ENCODE measurements at places on chromosomes 6 and 20.

DNA sequence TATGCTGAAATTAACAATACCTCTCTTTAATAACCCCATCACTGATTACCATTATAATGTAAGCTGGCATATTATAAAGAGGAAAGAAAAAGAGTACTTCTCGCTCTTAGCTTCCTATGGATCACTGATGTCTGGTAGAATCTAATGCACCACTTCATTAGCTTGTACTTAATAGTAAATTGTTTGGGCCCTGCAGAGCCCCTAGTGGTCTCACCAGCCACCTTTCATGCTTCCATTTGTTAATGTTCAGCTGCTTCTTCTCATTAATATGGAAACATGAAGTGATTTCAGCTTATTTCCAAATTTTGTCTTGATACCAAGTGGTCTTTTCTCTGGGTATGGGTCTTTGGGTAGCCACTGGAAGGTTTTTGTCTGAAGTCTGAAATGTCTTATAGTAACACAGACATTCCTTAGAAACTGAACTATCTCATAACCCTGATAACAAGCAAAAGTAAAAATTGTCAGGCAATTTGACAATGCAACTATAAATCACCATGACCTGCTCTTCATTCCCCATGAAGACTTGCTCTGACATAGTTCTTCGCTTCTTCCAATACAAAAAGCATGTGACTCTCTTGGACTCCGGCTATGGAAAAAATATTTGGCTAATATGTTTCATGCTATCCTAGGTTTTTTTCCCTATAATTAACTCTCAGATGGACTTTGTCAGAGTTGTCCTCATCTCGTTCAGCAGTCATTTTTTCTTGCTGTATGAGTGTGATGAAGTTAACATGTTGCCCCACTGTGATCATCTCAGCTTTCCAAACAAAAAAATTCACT, 395.8 kb upstream of the MARCKS start:
- H3K27me3 ChIP-seq: no peaks in the 10 kb centered on the region
- no peak for DNase-seq
- H3K36me3 ChIP-seq: no peaks in the 10 kb centered on the region
- H3K27ac ChIP-seq: no peak overlapping the region

GRCh38 chr6:30837870-30838269, 46.4 kb upstream of the DDR1 start:
- H3K36me3 ChIP-seq: no peaks in the 10 kb centered on the region
- H3K27ac ChIP-seq: no peak overlapping the region
- no peak overlapping the region for H3K4me3 ChIP-seq

GRCh38 chr6:114051031-114051430, 80.1 kb upstream of the HDAC2 start:
- no peak overlapping the region for H3K4me3 ChIP-seq
- H3K27ac ChIP-seq: no peak overlapping the region
- no peaks in the 10 kb centered on the region for H3K27me3 ChIP-seq
- DNase-seq: no peak

- H3K27ac ChIP-seq: no peak overlapping the region
- DNase-seq: no peak
- no peaks in the 10 kb centered on the region for H3K36me3 ChIP-seq
- no peaks in the 10 kb centered on the region for H3K27me3 ChIP-seq
- no peaks in the 10 kb centered on the region for H3K4me1 ChIP-seq
Observed at GRCh38 chr6:63448229-63448628, 124.1 kb upstream of the LOC128125822 start.

- no peaks in the 10 kb centered on the region for H3K27me3 ChIP-seq
- H3K36me3 ChIP-seq: no peaks in the 10 kb centered on the region
- H3K4me3 ChIP-seq: peak within 1 kb of the TSS; percentile 35
- peak within 1 kb of the TSS; percentile 13 for H3K27ac ChIP-seq
- no peak for DNase-seq
Observed at GRCh38 chr20:3712279-3712873, at the start of gene SIGLEC1. Gene SIGLEC1, minus strand, starts transcription at chr20:3712600. Its CDS starts 5,472 bp downstream, at chr20:3707128.

DNA sequence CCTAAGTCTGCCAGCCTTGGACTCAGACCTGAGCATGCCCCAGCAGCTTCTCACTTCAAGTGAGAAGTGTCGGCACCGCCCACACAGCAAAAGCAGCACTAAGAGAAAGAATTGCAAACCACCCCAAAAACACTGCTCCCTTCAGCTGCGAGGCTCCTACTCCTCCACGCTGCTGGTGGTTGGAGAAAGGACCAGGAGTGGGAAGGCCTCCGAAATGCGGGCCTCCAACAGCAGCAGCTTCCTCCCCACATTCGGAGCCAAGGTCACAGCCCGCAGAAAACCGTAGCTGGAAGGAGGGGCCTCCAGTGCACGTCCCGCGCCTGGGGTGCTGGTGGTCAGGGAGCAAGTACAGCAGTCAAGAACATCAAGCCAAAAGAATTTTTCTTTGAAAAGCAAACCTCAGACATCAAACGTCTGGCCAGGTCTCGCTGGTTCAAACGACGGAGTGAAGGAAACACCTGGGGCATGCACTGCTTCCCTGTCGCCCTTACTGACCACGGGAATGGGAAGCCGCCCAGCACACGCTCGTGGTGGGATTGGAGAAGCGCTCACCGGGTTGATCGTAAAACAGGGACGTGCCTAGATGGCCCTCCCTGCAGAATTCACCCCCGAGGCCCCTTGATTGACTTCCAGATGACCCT, 185.6 kb upstream of the CST7 start:
- no peaks in the 10 kb centered on the region for H3K4me1 ChIP-seq
- no peaks in the 10 kb centered on the region for H3K36me3 ChIP-seq
- H3K27ac ChIP-seq: no peak overlapping the region
- no peak overlapping the region for H3K4me3 ChIP-seq
- no peak for DNase-seq
- no peaks in the 10 kb centered on the region for H3K27me3 ChIP-seq

- H3K4me3 ChIP-seq: peak overlapping the region; percentile 43
- DNase-seq: no peak
Observed at GRCh38 chr6:93418033-93418407, 1.3 kb downstream of the EPHA7 start.

DNA sequence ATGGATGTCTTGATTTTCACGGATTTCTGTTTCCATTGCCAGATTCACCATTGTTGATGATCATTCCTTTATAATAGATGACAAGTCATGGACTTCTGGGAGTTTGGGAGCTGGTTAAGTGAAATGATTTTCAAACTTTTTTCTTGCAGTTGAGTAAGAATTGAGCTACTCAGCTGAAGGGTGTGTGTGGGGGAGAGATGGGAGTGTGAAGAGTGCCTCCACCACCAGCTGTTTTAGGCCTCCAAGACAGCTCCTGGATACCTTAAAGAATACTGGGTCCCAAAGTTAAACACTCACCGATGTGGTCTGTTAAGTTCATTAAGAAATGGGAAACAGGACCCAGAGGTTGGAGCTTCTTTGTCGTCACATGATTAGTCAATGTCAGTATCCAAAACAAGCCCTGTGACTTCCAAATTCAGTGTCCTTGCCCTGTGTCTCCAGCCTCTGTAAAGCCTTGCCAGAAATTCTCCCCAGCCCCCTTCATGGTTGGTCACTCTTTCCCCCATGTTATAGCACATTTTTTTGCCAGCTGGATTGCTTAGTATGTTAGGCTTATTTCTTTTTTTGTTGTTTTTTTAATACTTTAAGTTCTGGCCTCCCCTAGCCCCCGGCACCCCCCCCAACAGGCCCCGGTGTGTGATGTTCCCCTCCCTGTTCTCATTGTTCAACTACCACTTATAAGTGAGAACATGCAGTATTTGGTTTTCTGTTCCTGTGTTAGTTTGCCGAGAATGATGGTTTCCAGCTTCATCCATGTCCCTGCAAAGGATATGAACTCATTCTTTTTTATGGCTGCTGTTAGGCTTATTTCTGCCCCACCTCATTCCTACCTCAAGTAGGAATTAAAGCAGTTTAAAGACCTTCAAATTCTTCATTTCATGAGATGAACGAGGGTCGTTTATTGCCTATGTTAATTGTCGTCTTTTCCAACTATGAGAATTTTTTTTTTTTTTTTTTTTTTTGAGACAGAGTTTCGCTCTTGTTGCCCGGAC, 26.9 kb downstream of the BICRAL start:
- H3K27ac ChIP-seq: peak overlapping the region; percentile 37
- H3K4me3 ChIP-seq: no peak overlapping the region
- no peak for DNase-seq
- no peaks in the 10 kb centered on the region for H3K27me3 ChIP-seq
- H3K36me3 ChIP-seq: peaks cover 30% of the 10 kb centered on the region
- peaks cover 10% of the 10 kb centered on the region for H3K4me1 ChIP-seq

DNA sequence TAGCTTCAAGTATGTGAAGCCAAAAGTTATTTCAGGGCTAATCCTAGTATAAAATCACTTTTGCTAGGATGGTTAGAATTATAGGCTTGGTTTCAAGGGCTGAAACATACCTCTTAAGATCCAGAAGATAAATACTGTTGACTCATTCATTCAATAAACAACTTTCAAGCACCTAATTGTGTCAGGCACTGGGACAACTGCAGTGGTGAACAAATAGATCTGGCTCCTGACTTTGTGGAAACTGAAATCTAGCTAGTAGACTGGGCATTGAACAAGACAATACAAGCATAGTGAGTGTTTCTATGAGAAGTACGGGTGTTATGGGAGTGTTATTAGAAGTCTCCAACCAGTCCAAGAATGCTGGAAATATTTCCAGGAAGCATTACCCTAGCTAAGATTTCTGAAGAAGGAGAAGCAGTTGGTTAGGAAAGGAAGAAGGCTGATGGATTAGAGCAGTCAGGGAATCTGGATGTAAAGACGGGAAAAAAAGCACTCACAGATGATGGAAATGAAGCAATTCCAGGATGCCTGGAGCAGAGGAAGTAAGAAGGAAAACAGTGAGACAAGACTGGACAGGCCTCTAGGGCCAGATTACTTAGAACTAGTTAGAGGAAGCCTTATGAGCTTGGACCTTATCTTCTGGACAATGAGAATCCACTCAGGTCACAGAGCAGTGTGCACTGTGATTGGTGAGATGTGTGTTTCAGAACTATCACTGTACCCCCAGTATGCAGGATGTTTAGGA, 132.6 kb upstream of the RAB32 start:
- no peak overlapping the region for H3K4me3 ChIP-seq
- no peak overlapping the region for H3K27ac ChIP-seq
- no peaks in the 10 kb centered on the region for H3K27me3 ChIP-seq
- H3K4me1 ChIP-seq: no peaks in the 10 kb centered on the region
- no peak for DNase-seq

DNA sequence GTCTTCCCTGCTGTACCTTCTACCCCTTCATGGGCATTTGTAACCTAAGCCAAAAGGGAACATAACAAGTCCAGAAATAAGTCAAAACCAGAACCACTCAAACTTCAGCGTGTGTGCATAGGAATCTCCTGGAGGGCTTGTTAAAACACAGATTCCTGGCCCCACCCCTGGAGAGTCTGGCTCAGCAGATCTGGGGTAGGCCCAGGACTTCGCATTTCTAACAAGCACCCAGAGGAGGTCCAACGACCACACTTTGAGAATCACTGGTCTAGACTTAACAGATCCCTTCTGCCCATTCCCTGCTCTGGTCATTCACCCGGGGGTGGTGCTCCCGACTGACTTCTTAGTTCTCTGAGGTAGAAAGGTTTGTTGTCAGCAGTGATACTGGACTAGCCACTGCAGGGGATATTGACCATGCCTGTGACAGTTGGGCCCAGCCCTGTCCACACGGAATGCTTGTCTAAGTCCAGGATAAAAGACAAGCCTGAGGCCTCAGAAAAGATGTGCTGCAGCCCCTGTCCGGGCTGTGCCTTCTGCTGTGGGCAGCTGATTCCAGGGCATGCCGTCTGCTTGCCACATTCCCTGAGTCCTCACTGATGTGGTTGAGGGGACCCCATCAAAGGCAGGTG, 68.6 kb downstream of the SYNJ2 start:
- no peaks in the 10 kb centered on the region for H3K27me3 ChIP-seq
- no peak for DNase-seq
- no peak overlapping the region for H3K27ac ChIP-seq

GRCh38 chr6:1136415-1136774, 175.5 kb upstream of the FOXQ1 start:
- H3K36me3 ChIP-seq: no peaks in the 10 kb centered on the region
- H3K4me1 ChIP-seq: peaks cover 29% of the 10 kb centered on the region
- no peaks in the 10 kb centered on the region for H3K27me3 ChIP-seq
- H3K27ac ChIP-seq: peak overlapping the region; percentile 64
- no peak for DNase-seq
- no peak overlapping the region for H3K4me3 ChIP-seq

DNA sequence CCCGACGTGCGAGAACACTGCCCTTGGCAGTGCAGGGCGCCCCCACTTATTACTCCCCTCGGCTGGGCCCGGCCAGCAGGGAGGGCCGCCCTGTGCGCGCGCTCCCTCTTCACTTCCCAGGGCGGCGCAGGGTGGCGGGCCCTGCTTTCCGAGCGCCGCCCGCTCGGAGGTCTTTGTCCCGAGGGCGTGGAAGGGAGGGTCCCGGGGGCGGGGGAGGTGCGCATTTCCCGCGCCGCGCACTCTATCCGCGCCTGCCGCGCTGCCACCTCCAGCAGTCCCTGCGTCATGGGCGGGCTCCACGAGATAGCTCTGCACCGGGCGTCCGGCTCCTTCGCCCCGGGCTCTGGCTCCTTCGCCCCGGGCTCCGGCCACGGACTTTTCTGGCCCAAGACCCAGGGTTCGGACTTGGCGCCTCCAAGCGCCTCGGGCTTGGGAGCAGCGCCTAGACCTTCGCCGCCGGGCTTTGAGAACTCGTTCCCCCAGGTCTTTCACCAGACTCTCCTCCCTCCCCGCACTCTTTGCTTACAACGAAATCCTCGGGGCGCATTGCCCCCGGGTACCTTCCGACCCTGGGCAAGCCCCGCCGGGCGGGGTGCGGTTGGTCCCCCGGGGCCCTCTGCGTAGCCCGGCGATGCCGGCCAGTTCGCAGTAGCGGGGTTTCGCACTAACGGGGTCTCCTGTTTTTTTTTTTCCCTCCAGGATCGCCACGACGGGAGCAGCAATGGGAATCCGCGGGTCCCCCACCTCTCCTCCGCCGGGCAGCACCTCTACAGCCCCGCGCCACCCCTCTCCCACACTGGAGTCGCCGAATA, 1.6 kb downstream of the TFAP2C start:
- peak overlapping the region; percentile 96 for H3K27ac ChIP-seq
- DNase-seq: no peak
- peaks cover 2% of the 10 kb centered on the region for H3K27me3 ChIP-seq

DNA sequence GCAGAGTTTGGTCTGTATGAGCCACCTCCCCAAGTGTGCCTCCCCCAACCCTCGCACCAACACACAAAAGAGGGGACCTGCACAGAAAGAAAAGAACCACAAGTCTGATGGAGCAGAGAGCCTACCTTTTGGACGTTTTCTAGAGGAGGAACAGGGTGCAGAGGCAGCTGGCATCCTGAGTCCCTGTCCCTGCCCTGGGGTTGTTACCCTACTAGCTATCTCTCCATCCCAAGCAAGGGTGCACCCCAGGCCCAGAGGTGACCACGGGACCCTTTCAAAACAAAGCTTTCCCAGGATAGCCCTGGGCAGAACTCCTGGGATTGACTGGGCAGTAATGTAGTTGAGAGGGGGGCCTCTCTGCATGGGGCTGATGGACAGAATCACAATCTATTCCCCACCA, 9.7 kb upstream of the MATN4 start:
- H3K4me3 ChIP-seq: no peak overlapping the region
- no peak overlapping the region for H3K27ac ChIP-seq
- DNase-seq: no peak
- peaks cover 18% of the 10 kb centered on the region for H3K4me1 ChIP-seq
